Stimulated activated CD8-positive, alpha-beta memory T cell treated with anti-CD3 and anti-CD28 coated beads, Interleukin-15, amount 100 ng/mL, for 24 hours (primary cell): ENCODE measurements at places on chromosomes 7 and 10.

DNA sequence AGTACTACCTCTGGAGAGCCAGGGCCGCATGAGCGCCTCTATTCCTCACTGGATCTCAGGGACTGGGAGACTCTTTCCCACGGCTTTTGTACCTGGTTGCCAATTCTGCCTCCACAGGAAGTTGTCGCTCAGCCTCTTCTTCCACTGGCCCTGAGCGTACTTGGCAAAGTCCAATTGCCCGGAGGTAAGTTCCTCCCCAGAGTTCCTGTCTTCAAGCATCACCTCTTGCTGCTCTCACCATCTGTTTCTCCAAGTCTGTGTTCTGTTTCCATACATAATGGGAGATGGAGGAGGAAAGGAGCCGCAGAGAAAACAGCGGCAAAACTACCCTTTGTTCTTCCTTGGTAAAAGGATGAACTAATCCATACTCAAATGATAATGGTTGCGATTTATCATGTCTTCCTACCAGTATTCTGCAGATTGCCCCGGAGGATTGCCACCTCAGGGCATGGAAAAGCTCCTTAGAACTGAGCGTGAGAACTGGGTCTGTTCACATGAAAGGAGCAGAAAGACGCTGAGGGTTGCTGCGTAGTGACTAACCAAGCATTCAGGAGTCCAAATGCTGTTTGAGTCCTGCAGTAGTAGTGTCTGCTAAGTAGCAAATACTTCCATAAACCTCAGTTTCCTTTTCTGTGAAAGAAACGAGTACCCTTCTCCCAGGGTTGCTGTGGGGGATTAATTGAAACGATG is 170.2 kb upstream of the GLI3 start:
- DNase-seq, result no peak

DNA sequence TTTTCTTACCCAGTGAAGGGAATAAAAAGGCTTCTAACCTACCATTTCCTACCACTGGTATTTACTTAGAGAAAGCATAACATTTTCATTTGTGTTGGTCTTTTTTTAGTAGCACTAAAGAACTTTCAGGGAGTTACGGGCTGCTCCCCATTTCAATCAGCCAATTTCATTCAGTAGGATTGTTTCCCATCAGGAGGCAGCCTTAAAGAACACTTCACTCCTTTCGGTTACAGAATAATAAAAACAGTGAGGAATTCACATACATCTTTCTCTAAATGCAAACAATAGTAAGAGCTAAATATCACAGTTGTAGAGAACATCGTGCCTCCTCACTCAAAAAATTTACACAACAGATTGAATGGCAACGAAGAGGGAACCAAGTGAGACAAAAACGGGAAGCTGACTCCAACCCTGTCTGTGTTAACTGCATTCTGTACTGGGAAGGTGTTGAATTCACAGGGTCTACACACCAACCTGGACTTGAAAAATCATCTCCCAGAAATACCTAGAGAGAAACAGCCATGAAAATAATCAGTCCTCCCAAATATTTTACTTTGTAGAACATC is 55.5 kb upstream of the ABLIM1 start:
- DNase-seq, result no peak

DNA sequence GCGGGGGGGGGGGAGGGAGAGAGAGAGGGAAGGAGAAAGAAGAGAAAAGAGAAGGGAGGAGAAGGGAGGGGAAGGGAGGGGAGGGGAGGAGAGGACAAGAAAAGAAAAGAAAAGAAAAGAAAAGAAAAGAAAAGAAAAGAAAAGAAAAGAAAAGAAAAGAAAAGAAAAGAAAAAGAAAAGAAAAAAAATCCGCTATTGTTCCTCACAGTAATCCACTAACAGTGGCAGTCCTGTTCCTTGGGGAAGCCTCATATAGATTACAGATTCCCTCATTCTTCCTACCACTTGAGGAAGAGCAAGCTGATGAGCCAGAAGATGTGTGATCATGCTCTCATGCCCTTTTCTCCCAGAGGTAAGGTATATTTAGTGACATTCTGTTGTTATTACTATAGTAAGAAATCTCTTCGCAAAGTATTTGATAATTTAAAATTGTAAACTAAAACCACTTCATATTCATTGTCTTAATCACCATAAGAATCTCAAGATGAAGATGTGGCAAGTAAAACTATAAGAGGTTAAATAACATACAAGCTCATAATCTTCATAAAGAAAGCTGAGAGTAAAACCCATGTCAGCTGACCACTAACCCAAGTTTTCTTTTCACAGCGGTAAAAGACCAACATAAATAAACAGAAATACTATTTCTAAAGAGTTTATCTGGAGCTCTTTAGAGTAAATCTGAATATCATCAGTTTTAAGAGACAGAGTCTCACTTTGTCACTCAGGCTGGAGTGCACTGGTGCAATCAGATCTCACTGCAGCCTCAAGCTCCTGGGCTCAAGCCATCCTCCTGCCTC is 128.1 kb downstream of the JMJD1C start:
- DNase-seq, result no peak

DNA sequence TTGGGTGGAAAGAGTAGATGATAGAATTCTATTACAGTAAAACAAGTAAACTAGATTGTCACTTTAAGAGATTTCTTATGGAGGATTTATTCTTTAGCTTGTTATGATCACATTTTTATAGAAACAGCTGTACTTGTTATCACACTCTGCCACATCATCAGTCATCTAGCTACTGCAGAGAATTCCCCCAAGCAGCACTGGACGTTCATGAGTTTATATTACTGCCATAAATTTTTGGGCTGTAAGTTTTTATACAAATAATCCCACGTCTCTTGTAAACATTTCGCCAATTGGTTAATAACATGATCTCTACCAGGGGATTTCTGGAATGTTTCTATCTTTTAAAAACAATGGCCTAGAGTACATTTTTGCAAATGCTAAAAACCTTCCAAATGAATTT is 238.8 kb downstream of the POLR1F start:
- no peak for DNase-seq

- no peak for DNase-seq
Measured at GRCh38 chr7:111098011-111098925, 7.3 kb downstream of the LRRN3 start.

DNA sequence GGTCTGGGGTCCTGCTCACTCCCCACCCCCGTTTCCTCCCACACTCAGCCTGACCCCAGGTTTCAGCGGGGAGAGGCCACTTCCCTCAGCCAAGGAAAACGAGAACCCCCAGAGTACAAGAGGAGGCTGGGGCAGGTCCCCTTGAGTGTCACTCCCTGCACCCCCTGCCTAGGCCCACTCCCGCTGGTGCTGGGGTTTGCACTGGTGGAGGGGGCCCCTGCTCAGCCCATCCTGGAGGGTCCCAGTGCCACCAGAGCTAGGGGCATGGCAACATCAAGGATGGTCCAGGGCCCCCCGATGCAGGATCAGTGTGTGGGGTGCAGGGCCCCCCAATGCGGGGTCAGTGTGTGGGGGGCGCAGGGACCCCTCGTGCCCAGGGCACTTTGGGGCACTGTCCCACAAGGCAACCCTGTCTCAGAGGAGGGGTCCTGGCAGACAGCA is 70.5 kb upstream of the KCTD7 start:
- DNase-seq, result no peak

- DNase-seq, result no peak
Measured at GRCh38 chr10:24993237-24993958, 22.6 kb downstream of the ENKUR start.

GRCh38 chr7:38291650-38292049 is 18.2 kb upstream of the TARP start:
- no peak for DNase-seq

- DNase-seq, result no peak
Measured at GRCh38 chr10:110893559-110894179, 21.9 kb downstream of the PDCD4 start.

DNA sequence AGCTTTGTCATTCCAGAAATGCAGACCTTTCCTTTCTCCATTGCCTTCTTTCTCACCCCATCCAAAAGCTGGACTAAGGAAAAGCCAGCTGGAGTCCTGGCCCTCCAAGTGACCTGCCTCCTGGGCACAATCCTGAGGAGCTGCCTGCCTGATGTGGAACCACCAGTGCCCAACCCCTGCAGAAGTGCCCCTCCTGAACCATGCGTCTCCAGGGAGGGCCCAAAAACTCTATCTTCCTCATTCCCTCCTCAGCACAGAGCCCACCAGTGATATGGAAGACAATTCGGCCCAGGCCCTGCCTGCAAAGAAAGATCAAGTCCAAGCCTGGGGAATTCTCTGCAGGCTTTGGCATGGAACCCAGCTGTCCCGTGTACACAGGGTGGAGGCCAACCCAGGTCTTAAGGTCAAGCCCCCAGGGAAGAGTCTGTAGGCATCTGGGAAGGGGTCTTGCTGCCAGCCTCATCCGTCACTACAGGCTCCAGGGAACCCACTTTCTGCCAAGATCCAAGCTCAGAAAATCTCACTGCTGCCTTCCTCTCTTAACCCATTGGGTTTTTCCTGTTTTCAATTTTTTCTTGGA is 3.5 kb upstream of the GRID1 start:
- DNase-seq, result no peak

- DNase-seq, result no peak
Measured at GRCh38 chr7:107069457-107069856, 25.0 kb downstream of the PRKAR2B start.

DNA sequence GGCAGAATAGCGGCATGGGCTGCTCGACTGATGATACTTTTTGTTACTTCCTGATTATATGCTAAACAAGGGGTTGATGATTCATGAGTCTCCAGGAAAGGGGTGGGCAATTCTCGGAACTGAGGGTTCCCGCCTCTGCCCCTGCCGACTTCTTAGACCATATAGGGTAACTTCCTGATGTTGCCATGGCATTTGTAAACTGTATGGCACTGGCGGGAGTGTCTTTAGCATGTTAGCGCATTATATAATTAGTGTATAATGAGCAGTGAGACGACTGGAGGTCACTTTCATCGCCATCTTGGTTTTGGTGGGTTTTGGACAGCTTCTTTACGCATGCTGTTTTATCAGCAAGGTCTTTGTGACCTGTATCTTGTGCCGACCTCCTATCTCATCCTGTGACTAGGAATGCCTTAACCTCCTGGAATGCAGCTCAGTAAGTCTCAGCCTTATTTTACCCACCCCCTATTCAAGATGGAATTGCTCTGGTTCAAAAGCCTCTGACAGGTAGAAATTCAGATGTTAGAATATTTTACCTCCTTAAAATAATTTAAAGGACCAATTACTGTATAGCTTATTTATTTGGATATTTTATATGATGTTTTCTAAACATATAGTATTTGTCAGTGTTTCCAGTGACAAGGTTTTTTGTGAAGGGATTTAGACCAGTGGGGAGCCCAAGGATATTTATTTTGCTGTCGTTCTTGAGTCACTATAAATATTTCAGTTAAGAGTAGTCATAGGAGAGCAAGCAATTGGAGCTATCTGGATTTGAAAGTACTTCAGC is 90.1 kb upstream of the PIK3CG start:
- DNase-seq, result no peak

- no peak for DNase-seq
Measured at GRCh38 chr10:91556691-91557566, 75.9 kb downstream of the PPP1R3C start.

DNA sequence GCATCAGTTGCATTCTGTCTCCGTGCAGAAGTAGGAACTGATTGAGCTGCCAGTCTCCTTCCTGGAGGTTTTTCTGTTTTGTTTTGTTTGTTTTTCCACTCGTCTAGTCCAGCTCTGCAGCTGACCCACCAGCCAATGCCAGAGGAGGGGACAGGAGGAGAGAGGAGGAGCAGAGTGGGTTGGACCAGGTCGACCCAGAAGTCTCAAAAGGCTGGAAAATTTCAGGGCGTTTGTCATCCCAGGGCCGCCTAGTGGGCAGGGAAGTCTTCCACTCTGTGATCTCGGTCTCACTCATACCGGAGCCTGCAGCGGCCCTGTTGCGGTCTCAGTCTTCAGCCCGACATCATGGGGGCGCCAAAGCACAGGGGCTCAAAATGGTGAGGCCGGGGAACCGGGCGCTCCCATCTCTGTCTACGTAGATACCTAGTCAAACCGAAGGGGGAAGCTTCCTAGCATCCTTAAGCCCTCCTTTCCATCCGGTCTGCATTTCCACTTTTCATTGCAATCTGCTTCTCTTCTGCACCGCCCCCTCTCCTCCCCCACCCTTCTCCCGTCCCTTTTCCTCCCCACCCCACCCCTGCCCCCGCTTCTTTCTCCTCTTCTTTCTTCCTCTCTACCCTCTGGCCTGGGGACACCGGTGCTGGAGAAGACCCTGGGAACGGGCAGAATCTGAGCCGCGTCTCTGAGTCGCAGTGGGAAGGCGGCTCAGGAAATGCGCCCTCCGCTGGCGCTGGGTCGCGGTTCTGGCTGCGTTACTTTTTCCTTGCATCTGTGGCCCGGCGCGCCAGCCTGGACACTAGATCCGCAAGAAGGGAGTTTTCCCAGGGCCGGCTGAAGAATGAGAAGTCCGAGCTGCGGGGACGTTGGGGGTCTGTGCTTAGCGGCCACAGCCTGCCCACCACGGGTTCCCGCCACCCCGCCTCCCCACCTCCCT is 16.2 kb upstream of the PAX2 start:
- DNase-seq, result no peak

GRCh38 chr7:150848111-150848510 is 4.2 kb upstream of the AOC1 start:
- DNase-seq, result no peak

GRCh38 chr7:116546916-116547315 is 22.1 kb downstream of the CAV1 start:
- DNase-seq, result no peak

- no peak for DNase-seq
Measured at GRCh38 chr10:125370578-125370977, 210.2 kb upstream of the CTBP2 start.

DNA sequence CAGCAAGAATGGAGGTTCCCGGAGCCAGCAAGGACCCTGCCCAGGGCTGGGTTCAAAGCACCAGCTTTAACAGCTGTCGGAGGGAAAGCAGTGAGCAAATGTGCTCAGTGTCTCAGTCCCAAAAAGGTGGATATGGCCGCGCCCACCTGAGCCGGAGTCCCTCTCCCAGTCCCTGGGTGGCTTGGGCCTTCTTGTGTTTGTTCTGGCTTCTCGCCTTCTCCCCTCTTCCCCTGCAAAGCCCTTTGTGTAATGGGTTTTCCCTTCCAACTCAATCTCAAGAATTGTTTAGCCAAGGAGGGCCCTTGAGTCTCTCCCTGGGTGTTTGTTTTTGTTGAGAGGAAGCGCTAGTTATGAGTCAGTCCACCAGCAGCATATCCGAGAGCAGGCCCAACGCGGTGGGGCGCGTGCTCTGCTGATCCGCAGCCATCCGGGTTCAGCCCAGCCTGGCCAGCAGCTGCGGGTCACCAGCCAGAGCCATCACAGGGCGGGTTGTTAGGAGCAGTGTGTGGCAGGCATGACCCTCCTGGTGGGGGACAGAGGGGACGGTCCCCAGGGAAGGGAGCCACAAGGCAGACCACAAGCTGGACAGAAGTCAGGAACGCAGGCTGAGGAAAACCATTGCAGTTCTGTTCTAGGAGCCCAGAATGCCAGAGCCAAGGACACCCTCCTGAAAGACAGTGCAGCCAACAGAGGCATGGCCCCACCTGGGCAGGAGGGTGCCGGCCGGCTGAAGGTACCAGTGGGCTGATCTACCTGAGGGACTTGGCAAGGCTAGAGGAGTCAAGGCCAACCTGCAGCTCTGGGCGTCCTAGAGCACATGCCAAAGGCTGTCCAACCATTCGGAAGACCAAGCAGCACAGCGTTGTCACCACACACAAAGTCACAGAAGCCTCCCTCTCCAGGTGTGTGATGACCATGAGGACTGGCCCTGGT is 21.3 kb downstream of the CALML3 start:
- no peak for DNase-seq
